ENCODE measurements at places on chromosomes 11 and 22. TPM values are rescaled to one million over a fixed set of nuclear protein-coding genes. Genes with fewer than 3 reads are reported as not detected.

DNA sequence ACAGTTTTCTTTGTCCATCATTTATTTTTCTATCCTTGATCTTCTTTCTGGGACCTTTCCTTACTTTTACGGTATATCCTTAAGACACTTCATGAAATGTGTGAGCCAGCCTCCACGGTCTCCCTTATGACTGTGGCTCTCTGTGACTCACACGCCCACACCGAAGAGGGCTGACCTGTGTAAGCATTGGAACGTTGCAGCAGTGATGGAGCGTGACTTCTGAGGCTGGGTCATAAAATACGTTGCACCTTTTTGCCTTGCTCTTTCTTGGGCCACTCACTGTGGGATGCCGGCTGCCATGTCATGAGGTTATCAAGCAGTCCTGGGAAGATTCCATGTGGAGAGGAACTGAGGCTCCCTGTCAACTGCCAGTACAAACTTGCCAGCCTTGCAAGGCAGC is 96.3 kb upstream of the RAB1B start:
- no peak for DNase-seq

The PKP3 gene
- 13.3 TPM for polyA plus RNA-seq

DNA sequence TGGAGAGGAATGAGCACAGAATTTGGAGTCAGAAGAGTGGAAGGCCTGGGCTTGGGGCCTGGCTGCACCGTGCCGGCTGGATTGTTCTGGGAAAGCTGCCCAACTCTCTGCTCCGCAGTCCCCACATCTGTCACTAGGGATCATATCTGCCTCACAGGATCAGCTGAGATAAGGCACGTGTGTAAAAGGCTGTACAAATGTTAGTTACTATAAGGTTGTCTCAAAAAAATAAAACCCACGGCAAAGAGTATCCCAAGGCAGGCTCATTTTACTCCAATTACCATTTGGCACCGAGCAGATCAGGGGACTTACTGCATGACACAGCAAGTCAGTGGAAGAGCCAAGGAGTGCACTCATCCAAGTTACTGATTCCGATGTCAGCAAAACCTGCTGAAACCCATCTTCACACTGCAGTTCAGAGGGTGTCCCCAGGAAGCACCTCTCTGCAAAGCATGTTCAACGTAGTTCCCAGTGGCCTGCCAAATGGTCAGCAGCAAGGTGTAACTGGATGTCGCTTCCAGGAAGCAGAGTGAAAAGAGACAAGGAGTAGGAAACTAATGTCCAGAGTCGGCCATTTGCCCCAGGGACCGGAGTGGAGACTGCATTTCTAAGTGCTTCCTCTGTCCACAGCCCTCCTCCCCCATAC is 18.1 kb upstream of the MRTFA start:
- peak; percentile 75 for DNase-seq

- DNase-seq, result no peak
These were observed 4.2 kb upstream of the FXYD2 start for GRCh38 chr11:117828611-117829368.

The P2RY2 gene
- 1.3 TPM for polyA plus RNA-seq

DNA sequence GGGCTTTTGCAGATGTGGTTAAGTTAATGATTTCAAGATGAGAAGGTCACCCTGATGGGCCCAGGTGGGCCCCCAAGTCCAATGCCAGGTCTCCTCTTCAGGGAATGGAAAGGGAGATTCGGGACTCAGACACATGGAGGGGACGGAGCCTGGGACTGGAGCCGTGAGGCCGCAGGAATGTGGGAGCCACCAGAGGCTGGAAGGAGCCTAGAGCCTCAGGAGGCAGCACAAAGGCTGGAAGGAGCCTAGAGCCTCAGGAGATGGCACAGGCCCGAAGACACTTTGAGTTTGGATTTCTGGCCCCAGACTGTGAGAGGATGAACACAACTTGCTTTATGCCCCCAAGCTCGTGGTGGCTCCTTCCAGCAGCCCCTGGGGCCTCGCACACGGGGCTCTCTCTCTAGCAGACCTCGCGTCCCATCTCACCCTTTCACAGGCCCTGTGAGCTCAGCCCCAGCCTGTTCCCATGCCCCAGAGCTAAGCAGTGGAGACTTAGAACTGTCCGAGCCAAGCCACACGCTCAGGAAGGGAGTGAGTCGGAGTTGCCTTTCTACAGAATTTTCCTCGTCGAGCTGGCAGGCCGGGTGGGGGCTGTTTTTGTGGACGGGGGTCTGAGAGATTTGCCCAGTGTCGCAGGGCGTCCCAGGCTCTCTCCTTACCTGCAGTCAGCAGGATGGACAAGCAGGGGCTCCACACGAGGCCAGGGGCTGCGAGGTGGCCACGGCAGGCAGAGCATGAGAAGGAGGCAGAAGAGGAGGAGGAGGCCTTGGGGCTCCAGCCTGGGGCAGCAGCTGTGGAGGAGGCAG is 937.6 kb downstream of the BRD1 start:
- no peak for DNase-seq

The LAYN gene
- 16.9 TPM for polyA plus RNA-seq

The OOSP1 gene
- not detected for polyA plus RNA-seq

- DNase-seq, result no peak
These were observed 1461.6 kb downstream of the BRD1 start for GRCh38 chr22:48366056-48366455.

DNA sequence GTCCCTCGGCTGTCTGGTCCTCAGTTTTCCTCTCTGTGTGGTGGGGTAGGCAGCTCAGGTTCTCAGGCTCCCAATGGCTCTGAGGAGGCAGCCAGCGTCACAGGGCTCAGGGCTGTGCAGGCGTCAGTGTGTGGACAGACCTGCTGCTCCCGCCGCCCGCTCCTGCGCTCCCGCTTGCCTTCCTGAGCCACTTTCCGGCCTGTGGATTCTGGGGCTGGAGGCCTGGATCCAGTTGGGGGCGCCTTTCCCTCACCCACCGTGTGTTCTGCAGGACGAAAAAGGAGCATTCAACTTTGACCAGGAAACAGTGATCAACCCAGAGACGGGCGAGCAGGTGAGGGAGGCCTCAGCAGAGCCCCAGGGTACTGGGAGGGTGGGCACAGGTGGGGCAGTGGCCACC is 14.7 kb downstream of the DPP3 start:
- no peak for DNase-seq

DNA sequence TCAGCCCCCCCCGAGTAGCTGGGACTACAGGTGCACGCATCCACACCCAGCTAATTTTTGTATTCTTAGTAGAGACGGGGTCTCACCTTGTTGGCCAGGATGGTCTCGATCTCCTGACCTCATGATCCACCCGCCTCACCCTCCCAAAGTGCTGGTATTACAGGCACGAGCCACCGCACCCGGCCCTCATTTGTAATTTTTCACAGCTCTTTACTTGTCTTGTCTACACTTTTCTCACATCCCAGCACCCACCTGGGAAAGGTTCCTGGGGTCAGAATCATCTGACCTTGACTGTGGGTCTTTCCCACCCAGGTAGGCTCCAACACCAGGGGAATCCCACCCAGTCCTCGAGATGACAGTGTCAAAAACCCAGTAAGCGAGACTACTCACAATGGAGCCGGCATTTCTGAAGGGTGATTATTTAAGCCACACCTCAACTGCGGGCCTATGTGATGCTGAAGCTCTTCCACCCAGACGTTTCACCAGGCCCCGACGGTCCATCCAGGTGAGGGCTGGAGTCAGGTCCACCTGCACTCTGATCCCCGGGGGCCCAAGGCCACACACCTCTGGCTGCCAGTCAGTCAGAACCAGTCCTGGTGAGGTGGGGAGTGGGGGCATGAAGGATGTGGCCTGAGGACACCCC is 23.4 kb downstream of the CELSR1 start:
- DNase-seq, result no peak

DNA sequence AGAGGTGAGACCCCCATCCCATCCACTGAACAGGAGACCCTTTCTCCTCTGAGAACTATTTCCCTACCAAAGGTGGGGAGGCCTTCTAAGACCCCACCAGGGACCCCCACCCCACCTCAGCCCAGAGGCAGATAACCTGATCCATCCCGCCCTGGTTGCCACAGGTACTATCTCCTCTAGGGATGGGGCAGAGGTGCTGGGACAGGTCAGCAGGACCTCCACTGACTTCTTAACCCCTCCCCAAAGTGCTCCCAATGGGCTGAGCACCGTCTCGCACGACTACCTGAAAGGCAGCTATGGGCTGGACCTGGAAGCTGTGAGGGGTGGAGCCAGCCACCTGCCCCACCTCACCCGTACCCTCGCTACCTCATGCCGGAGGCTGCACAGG is 4.3 kb downstream of the INPPL1 start:
- no peak for DNase-seq

GRCh38 chr11:15764326-15764725 is 592.0 kb downstream of the SOX6 start:
- no peak for DNase-seq

GRCh38 chr22:31613286-31613903 is 48.6 kb downstream of the PISD start:
- DNase-seq, result no peak

DNA sequence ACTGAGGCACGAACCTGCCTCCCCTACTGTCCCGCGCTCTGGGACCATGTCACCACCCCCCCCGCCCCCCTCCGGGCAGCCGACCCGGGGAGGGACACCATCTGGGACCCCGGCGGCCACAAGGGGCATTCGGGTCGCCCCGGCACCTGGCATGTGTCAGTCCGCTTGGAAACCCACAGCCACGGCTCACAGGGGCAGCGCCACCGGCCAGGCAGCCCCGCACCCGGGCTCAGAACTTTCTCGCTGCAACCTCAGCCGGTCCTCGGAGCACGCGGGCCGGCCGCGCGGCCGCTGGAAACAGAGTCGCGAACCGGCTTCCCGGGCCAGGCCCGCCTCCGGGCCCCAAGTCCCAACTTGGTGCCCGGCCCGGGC is 159.9 kb upstream of the GRK3 start:
- DNase-seq, result no peak

DNA sequence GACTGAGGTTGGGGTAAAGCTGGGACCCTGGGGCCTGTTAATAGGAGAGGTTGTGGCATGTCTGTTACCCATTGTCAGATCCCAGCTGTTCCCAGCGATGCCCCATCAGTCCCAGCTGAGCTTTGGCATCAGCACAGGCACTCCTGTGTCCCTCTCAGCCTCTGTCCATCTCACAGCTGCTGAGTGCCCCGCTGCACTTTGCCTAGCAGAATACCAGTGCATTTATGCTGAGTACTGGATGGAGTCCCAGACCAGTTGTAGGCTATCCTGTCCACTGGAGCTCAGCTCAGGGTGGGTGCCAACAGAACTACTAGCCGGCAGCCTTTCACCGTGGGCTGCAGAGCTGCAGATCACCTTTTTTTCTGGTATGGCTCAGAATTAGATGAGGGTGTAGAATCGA is 9.9 kb downstream of the FXYD6 start:
- no peak for DNase-seq

GRCh38 chr11:34890812-34891211 is 25.4 kb downstream of the APIP start:
- peak; percentile 39 for DNase-seq

Measured in right lung (tissue), 10 donors.